Uterus (tissue), 4 donors: ENCODE measurements at places on chromosomes 5 and 9.

DNA sequence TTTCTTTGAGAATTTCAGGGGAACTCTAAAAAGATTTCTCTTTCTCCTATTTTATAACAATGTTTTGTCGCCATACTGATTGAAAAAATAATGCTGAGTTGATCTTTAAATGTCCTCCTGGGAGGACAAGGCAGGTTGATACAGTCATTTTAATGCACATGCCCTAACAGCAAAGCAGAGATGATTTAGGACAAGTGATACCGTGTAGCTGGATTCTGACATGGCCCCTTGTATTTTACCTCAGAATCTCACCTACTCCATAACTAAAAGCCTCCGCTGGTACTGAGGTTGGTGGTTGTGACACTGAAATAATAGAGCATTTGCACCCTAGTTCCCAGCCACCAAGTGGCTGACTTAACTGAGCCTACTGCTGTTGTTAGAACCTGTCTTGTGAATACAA lies 811 bp upstream of the LRRTM2 start:
- no peak for DNase-seq

DNA sequence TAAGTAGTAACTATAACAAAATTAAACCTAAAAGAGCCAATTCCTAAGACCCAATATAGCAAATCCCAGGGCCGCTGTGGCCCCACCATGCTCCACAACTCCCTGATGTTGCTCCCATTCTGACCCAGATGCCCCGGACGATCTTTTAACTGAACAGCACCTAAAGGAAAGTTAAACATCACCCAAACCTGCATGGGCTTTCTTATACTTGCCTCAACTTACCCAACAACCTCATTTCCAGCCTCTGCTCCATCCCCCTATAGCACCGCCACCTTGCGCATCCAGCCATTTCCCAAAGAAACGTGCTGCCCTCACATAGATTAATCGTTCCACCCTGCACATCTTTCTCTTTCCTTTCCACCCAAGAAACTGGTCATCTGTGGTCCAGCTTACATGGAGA lies 54.6 kb downstream of the ZNF354C start:
- no peak for DNase-seq

DNA sequence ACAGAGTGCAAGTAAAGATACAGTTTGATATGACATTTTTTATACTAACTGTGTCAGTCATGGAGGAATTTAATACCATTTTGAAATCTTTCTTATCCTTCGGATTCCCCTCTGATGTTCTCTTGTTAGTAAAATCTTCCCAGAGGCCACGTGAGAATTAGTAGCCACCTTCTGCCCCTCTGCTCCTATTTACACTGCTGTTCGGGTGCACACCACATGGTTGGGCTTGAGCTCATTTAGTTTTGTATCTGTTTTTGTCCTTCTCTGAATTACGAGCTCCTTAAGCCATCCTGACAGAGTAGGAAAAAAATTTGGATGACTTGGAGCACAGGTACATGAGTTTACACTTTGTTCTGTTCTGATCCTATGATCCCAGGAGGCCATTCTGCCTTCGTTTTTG lies 109.7 kb downstream of the SV2C start:
- DNase-seq, result no peak

DNA sequence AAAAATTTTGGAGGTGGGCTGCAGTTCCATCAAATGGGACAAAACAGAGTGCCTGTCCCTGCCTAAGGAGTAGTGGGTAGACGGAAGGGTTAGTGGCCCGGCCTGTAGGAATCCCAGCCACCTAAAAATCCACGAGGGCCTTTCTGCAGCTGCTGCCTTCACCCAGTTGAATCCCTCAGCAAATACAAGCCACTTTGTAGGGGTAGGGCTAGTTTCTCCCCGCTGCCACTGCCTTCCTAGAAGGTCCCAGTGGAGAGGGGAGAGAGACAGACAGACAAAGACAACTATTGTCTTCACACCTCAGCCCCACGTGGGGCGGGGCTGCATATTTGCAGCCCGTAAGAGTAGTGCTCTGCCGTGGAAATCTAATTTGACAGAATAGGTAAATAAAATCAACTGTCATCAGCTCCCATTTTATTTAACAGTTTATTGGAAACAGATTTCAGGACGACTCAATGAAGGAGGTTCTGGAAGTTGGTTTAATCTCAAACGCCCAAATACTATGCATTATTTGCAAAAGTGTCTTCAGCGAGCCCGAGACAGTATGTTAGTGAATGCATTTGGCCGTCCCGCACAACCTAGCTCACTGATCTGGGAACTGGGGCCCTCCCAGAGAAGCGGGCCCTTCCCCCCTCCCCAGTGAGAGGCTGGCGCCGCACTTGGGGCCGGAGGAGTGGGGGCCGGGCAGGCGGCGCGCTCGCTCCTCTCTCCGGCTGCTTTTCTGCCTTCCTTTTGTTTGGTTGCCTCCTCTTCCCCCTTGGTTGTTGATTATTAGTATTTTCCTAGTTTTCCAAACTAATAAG lies 67.6 kb upstream of the TBCA start:
- DNase-seq, result no peak

GRCh38 chr9:96557921-96558320 lies 61.7 kb downstream of the CDC14B start:
- no peak for DNase-seq

GRCh38 chr5:123086376-123087055 lies 2.5 kb upstream of the PRDM6 start:
- DNase-seq, result no peak

DNA sequence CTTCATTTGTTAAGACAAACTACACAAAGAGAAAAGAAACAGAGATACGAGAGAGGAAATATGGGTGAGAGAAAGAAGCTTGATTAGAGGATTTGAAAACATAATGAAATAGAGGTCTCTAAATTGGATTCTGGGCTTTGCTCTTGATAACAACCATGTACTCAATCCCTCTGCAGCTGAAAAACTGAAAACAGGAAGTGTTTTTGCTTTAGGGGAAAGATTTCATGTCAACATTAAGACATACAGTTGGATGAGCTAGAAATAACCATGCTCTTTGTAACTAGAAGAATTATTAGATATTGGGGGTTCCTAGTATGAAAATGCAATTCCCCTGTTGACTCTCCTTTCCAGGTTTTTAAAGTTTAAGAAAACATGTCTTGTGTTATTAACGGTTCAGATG lies 21.9 kb downstream of the CRHBP start:
- DNase-seq, result no peak

- DNase-seq, result no peak
Observed at GRCh38 chr9:132167192-132167591, 5.3 kb downstream of the NTNG2 start.

DNA sequence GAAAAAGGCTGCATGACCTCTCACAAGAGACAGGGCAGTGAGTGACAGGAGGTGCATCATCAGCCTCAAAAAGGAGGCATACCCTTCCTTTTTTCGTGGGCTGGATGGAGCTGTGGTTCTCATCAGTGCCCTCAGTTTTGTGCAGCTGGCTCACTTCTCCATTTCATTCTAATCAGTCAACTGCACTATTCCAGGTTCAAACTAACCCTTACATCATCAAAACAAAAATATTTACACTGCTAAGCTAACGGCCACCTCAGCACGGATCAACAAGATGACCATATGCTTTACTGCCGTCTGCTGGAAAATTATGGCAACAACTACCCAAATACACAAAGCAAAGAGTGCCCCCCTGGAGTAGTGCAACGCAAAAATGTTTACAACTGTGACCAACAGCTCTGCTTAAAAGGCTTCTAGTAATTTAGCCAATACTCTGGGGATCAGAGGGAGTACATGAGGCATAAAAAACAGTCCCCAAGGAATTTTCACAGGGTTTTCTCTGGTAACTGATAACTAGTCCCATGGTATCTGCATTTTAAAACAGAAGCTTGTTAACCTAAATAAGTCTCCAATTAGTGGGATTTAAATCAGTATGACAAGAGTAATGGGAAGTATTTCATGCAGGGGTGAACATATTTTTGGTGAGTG lies 10.8 kb downstream of the KCNV2 start:
- peak; percentile 36 for DNase-seq

GRCh38 chr5:14143546-14143840 lies 351 bp downstream of the TRIO start:
- no peak for DNase-seq

DNA sequence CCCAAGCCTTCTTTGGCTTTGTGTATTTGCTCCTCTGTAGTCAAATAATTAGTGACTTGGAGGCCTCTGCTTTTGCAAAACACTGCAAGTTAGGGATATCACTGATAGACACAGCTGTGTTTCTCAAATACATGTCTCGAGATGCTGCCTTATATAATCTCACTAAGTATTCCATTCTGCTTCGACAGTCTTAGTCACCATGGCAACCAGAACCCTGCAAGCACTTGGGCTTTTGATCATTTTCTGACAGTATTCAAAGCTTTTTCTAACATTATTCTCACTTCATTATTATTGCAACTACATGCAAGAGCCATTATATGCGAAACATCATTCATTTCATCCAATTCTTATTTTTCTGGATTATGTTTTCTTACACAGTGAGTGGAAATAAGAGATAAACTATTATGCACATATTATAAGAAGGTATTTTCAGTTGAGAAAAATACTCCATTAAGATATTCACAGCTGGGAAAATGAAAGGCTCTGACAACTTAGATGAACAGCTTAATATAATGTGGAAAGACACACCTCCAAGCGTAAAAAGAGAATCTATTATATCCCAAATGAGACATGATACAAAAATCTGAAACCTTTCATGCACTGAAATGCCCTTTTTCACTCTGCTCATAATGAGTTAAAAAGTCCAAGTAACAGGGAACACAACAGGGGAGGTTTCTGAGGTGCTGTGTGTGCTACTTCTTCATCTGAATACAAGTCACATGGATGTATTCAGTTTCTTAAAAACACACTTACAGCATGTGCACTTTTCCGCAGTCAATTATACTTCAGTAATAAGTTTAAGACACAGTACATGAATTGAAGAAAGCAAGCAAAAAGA lies 93.9 kb downstream of the SCAI start:
- DNase-seq, result no peak
